ENCODE measurements at places on chromosomes 3 and 15.

- DNase-seq, result no peak
These were observed 8.3 kb upstream of the MLF1 start for GRCh38 chr3:158562674-158563073.

- DNase-seq, result no peak
These were observed 24.0 kb upstream of the AGBL1 start for GRCh38 chr15:86055688-86056087.

DNA sequence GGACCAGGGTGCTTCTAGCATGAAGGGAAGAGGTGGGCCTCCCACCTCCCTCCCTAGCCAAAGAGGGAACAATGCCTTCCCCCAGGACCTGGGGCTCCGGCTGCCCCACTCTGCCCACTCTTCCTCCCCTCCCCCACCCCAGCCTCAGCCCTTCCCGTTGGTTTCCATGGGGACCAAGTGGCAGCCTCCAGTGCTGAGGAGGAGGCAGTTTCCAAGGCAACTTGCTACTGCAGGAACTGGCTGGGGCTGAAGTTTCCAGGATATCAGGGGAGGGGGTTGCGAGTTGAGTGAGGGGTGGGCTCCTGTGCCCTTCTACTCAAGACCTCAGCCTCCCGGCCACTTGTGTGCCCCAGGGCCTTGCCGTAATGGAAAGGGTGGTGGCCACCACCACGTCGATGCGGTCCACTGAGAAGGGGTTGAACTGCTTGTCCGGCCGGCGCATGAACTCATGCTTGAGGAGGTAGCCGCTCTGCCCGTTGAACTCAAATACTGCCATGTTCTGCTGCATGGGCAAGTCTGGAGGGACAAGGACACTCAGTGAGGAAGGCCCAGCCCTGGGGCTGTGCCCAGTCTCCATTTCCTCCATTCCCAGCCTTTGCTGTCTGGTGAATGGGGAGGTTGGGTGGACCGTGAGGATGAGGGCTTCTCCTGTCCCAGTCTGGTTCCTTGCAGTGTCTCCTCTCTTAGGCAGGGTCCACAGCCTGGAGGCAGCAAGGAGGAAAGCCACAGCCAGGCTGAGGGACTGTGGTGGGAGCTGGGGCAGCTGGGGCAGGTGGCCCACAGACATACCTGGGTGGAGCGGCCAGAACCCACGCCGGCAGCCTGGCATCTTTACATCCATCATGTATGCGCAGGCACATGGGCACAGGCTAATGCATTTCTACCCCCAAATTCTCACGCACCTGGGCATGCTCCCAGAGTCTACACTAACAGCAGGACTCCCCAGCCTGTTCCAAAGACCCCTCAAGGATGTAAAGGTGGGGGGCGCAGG is 11.3 kb upstream of the ANKRD63 start:
- DNase-seq, result no peak

DNA sequence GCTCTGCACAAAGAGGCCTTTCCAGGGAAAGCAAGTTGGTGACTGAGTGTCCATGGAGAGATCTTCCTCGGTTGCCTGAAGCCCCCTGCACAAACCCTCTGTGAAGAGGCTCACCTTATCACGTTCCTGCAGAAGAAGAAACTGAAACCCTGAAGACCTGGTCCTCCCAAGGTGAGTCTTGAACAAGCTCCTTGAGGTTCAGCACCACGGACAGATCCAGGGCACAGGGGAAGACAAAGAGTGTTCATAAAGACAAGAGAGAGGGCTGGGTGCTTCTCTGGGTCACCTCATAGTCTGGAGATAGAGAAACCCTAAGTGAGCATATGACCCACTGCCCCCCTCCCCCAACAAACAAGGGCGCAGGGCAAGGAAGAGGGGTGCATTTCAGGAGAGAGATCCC is 21.7 kb upstream of the TBC1D21 start:
- no peak for DNase-seq
